ENCODE measurements at places on chromosomes 7 and 10.
A peak's percentile ranks its signal among the peaks of the same experiment; 100 is the strongest.

- H3K27me3 ChIP-seq: no peaks in the 10 kb centered on the region
- H3K36me3 ChIP-seq: no peaks in the 10 kb centered on the region
- H3K27ac ChIP-seq: no peak overlapping the region
Measured at GRCh38 chr10:33703501-33704213, 369.2 kb upstream of the NRP1 start.

- no peak overlapping the region for H3K4me3 ChIP-seq
- no peak overlapping the region for H3K27ac ChIP-seq
- no peaks in the 10 kb centered on the region for H3K36me3 ChIP-seq
- DNase-seq: no peak
- H3K4me1 ChIP-seq: no peaks in the 10 kb centered on the region
Measured at GRCh38 chr10:855671-856070, 75.8 kb downstream of the LARP4B start.

- H3K4me1 ChIP-seq: no peaks in the 10 kb centered on the region
- H3K4me3 ChIP-seq: no peak overlapping the region
- no peaks in the 10 kb centered on the region for H3K27me3 ChIP-seq
- H3K27ac ChIP-seq: no peak overlapping the region
- DNase-seq: no peak
Measured at GRCh38 chr7:156754201-156754600, 113.6 kb downstream of the RNF32 start.

- no peak overlapping the region for H3K27ac ChIP-seq
- DNase-seq: no peak
- no peaks in the 10 kb centered on the region for H3K27me3 ChIP-seq
- no peaks in the 10 kb centered on the region for H3K4me1 ChIP-seq
- H3K4me3 ChIP-seq: no peak overlapping the region
Measured at GRCh38 chr7:39168403-39169098, 190.8 kb downstream of the POU6F2 start.

DNA sequence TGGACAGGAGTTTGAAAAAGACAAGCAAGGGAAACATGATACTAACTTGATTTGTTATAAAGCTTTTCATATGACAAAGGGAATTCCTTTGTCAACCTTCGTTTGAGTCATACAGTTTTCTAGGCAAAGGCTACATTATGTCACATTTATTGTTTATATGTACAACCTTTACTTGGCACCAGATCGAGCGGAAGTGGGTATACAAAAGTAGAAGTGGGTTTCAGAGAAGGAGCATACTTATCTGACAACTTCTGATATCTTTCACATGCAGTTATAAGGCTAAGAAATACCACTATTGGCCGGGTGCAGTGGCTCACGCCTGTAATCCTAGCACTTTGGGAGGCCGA, 11.0 kb downstream of the STMP1 start:
- no peak for DNase-seq
- H3K4me3 ChIP-seq: no peak overlapping the region
- peaks cover 19% of the 10 kb centered on the region for H3K36me3 ChIP-seq
- H3K4me1 ChIP-seq: peaks cover 31% of the 10 kb centered on the region
- peak overlapping the region; percentile 36 for H3K27ac ChIP-seq
- H3K27me3 ChIP-seq: no peaks in the 10 kb centered on the region

GRCh38 chr10:47452495-47453140, 31.3 kb downstream of the ANXA8 start:
- no peak overlapping the region for H3K4me3 ChIP-seq
- no peak for DNase-seq
- H3K36me3 ChIP-seq: no peaks in the 10 kb centered on the region

DNA sequence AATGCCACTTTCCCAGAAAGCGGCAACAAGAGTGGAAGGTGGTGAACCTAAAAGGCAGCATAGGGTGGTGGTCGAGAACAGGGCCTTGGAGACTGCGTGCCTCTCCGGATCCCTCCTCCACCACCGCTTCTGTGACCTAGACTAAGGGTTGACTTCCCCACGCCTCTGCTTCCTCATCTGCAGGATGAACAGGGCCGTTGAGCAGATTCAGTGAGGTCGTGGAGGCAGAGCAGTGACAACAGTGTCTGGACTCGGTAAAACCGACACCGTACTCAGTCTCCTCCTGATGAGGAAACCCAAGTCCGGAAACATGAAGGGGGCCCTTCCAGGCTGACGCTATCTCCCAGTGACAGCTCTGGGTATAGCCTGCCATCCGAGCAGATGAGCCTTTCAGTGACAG, 162.6 kb downstream of the CELF2 start:
- H3K36me3 ChIP-seq: peaks cover 2% of the 10 kb centered on the region
- H3K27ac ChIP-seq: peak overlapping the region; percentile 20
- no peak for DNase-seq
- peaks cover 10% of the 10 kb centered on the region for H3K4me1 ChIP-seq
- H3K4me3 ChIP-seq: no peak overlapping the region
- H3K27me3 ChIP-seq: no peaks in the 10 kb centered on the region

All from ascending aorta (tissue), 2 donors.